ENCODE measurements at places on chromosomes 6 and 20. TPM values are rescaled to one million over a fixed set of nuclear protein-coding genes. Genes with fewer than 3 reads are reported as not detected.

TPD52L1 gene
- 5.6 TPM for total RNA-seq

MUC21 gene
- not detected for total RNA-seq

ADGRF1 gene
- total RNA-seq = not detected

DAAM2 gene
- total RNA-seq = 19.3 TPM

ARMH2 gene
- not detected for total RNA-seq

PTGIS gene
- 209 TPM for total RNA-seq

JPH2 gene
- 1.1 TPM for total RNA-seq

PRSS16 gene
- not detected for total RNA-seq

ASIP gene
- total RNA-seq = not detected

THBS2 gene
- total RNA-seq = 3,001 TPM

SIM1 gene
- total RNA-seq = 1.6 TPM

OR2H1 gene
- not detected for total RNA-seq

NUDT3 gene
- 13.9 TPM for total RNA-seq

SCRT2 gene
- total RNA-seq = not detected

CST7 gene
- not detected for total RNA-seq

SOX18 gene
- 0.08 TPM for total RNA-seq

PRR18 gene
- total RNA-seq = not detected

GJA10 gene
- total RNA-seq = not detected

GPR63 gene
- total RNA-seq = 0.08 TPM

ZNF165 gene
- total RNA-seq = 0.30 TPM

SLC17A2 gene
- not detected for total RNA-seq

VNN1 gene
- 0.12 TPM for total RNA-seq

SLC22A16 gene
- total RNA-seq = not detected

PPIL6 gene
- 2.1 TPM for total RNA-seq

TRIM40 gene
- under 0.01 TPM for total RNA-seq

ID4 gene
- 43.5 TPM for total RNA-seq

STMND1 gene
- not detected for total RNA-seq

NKX2-2 gene
- total RNA-seq = not detected

HCK gene
- total RNA-seq = not detected

CTSZ gene
- total RNA-seq = 280 TPM
